ENCODE measurements at places on chromosomes 3 and 15.

DNA sequence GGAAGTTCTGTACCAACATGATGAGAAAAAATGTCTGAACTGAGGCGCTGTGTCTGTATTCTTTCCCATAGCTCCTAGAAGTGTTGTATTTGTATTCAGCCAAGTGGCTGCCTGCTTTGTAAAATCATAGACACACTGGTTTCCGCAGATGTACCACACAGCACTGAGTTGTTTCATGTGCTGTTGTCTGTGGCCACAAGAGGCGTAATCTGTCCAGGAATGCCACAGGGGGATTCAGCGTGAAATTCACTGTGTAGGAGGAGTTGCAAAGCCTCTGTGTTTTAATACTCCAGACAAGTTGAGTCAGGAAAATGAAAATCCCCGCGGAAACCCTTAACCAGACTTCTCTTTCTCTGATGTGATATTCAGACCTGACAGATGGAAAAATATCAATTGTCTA is 462.2 kb downstream of the NSUN3 start:
- peak overlapping the region; percentile 15 for H3K27ac ChIP-seq
- H3K36me3 ChIP-seq, result no peaks in the 10 kb centered on the region
- peaks cover 3% of the 10 kb centered on the region for H3K4me1 ChIP-seq
- no peak for DNase-seq

- peaks cover 99% of the 10 kb centered on the region for H3K36me3 ChIP-seq
- H3K27me3 ChIP-seq, result no peaks in the 10 kb centered on the region
Measured at GRCh38 chr3:45952456-45952855, 9.2 kb downstream of the CXCR6 start.

DNA sequence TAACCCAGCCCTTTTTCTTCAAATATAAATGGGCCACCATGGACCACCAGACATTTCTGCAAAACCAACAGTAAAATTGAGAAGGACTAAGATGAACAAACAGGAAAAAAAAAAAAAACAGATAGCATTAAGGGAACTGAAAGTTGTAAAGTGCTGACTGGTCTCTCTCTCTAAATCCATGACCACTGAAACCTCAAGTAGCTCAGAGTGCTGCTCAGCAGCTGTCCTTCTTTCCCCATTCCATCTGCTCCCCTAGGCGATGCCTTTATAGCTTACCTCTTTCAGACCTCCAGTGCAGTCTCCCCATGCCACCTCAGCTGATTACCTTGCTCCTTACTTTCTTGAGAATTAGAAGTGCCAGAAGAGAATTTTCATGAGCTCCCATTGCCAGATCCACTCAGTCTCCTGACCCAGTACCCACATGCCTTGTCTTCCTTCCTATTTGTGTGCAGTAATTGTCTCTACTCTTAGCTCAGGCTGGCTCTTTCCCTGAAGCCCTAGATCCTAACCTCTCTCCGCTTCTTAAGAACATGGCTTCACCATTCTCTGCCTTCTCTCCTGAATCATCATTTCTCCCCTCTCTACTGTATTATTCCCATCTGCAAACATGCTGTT is 23.9 kb upstream of the XIRP1 start:
- no peaks in the 10 kb centered on the region for H3K4me1 ChIP-seq
- H3K27ac ChIP-seq, result no peak overlapping the region
- H3K36me3 ChIP-seq, result no peaks in the 10 kb centered on the region
- no peak for DNase-seq
- no peak overlapping the region for H3K4me3 ChIP-seq

DNA sequence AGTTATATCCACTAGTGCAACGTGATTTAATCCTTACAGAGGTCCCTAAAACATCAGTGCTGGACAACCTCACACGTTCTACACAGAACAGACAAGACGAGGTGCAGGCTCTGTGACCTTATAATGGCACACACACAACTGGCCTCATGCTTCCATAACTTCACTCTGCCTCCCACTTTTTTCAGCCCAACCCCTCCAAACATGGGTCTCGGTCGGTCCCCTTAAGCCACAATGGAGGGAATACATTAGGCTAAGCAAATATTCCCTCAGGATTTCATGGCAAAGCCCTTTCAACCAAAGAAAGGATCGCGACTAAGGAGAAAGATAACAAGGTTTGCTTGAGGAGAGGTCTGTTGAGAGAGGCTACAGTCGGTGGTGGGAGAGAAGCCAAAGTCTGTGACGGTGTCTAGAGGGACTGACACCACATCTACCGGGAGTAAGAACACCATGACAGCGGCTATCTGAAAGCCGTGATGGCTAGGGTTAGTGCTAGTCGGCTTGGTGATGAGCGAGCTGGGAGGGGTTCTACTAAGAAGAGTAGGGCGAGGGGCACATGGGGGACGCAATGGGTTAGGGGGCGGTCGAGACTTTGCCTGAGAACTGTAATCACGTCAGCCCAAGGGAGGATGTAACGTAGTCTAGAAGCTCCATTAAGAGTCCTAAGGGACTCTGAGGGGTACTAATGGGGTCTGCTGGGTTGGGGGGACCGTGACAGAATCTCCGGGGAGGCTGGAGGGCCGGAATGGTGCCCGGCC is 1.0 kb downstream of the MYO9A start:
- no peaks in the 10 kb centered on the region for H3K36me3 ChIP-seq
- H3K4me3 ChIP-seq, result peak overlapping the region; percentile 70
- H3K27me3 ChIP-seq, result no peaks in the 10 kb centered on the region
- peaks cover 60% of the 10 kb centered on the region for H3K4me1 ChIP-seq
- peak overlapping the region; percentile 96 for H3K27ac ChIP-seq

DNA sequence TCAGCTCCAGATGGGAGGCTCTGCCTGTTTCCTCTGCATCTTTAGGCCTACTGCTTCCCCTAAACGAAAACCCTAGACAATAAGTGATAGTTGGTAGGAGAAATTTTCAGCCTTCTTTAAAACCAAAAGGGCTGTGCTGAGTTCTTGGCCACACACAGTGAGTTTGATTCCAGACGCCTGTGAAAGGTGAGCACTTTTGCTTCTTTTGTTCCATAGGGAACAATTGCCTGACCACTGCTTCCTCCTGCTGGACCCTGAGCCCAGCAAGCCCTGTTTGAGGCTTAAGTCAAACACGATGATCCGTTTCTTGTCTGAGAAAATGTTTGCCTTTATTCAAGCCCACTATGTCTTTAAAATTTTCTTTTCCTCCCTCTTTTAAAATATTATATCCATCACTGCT is 493.9 kb downstream of the ZIC1 start:
- no peaks in the 10 kb centered on the region for H3K4me1 ChIP-seq
- no peaks in the 10 kb centered on the region for H3K36me3 ChIP-seq
- H3K27me3 ChIP-seq, result no peaks in the 10 kb centered on the region
- no peak overlapping the region for H3K4me3 ChIP-seq
- DNase-seq, result no peak

GRCh38 chr15:47477341-47477740 is 240.0 kb upstream of the SEMA6D start:
- H3K27me3 ChIP-seq, result no peaks in the 10 kb centered on the region
- no peak for DNase-seq
- H3K36me3 ChIP-seq, result no peaks in the 10 kb centered on the region
- H3K4me1 ChIP-seq, result peaks cover 6% of the 10 kb centered on the region
- H3K27ac ChIP-seq, result no peak overlapping the region

GRCh38 chr3:182482705-182483104 is 310.6 kb upstream of the ATP11B start:
- no peaks in the 10 kb centered on the region for H3K36me3 ChIP-seq
- H3K4me3 ChIP-seq, result no peak overlapping the region
- no peaks in the 10 kb centered on the region for H3K27me3 ChIP-seq
- no peak overlapping the region for H3K27ac ChIP-seq
